ENCODE measurements at places on chromosomes 1 and 21. TPM values are rescaled to one million over a fixed set of nuclear protein-coding genes. Genes with fewer than 3 reads are reported as not detected.

DNA sequence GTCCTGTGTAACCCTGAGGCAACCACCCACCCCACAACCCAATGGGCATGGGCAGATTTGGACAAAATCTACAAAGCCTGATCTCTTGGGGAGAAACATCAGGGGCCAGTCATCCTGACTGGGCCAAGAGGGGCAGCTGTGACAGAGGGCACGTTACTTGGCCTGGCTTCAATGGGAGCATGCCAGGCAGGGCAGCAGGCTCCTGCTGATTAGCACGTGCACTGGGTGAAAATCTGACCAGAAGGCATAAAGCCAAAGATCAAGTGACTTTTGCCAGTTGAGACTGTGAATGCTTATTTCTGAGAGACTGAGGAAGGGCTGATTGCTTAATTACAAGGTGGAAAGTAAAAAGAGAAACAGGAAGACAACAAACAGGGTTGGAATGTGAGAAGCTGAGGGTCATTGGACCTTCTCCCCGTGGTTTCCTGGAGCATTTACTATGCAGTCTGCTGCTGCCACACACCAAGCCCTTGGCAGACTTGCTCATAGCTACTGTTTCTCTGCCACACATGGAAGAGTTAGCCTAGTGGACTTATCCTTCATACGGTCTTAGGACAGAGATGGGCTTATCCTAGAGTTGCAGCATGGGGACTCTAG, 39.8 kb upstream of the TNR start:
- H3K4me3 ChIP-seq, result no peak overlapping the region
- no peaks in the 10 kb centered on the region for H3K36me3 ChIP-seq
- H3K27ac ChIP-seq, result no peak overlapping the region

DNA sequence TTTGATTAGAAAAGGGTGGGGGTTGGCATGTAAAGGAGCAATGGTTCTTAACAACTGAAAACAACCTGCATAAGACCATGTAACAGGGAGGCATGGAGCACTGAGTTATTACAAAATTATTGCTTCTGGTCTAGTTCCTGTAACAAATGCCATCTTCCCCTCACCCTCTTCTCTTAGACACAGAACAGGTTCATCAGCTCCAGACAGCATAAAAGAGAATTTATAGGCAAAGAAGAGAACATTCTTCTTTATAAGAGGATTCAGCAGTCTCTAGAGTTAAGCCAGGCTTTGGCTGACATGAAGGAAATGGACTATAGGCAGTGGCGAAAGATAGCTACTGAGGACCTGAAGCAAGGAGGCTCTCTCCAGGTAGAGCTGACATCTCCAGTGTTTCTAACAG, 38.9 kb downstream of the RGSL1 start:
- H3K36me3 ChIP-seq, result no peaks in the 10 kb centered on the region
- H3K4me3 ChIP-seq, result no peak overlapping the region
- no peak overlapping the region for H3K27ac ChIP-seq
- DNase-seq, result no peak
- no peaks in the 10 kb centered on the region for H3K27me3 ChIP-seq

DNA sequence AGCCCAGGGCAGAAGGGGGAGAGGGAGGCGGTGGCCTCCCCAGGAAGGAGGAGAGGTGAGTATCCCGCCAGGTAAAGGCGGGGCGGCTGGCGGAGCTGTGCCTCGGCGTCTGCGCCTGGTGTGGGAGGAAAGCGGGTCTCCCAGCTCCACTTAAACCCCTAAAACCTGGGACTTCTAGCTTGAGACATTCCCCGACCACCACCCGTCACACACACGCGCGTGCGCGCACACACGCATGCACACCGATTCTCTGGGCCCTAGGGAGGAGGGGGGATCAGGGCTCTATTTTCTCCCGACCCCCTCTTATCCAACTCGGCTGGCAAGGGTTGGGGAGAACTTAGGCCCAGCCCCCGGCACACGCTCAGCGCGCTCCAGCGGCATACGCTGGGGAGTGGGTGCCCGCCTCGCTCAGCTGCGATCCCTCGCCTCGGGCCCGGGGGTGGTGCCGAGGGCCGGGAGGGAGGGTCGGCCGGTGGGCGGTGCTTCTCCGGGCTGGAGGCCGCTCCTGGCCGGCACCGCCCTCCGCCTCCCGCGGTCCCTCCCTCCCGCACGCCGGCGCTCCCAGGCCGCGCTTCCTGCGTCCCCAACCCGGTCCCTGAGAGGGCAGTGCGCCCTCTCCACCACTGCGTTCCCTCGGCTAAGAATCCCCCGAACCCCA, at the start of gene TMEM51:
TSS of gene TMEM51 (plus strand) at position 564 of the 658 bp plus-strand sequence. CDS start 61,341 bp downstream, outside the sequence.
- no peak for DNase-seq
- peaks cover 8% of the 10 kb centered on the region for H3K4me1 ChIP-seq
- no peaks in the 10 kb centered on the region for H3K36me3 ChIP-seq

Gene CNKSR1
- total RNA-seq, result 26.6 TPM

Gene LCE2C
- total RNA-seq, result not detected
